ENCODE measurements at places on chromosomes 7 and 10.
A peak's percentile ranks its signal among the peaks of the same experiment; 100 is the strongest.

DNA sequence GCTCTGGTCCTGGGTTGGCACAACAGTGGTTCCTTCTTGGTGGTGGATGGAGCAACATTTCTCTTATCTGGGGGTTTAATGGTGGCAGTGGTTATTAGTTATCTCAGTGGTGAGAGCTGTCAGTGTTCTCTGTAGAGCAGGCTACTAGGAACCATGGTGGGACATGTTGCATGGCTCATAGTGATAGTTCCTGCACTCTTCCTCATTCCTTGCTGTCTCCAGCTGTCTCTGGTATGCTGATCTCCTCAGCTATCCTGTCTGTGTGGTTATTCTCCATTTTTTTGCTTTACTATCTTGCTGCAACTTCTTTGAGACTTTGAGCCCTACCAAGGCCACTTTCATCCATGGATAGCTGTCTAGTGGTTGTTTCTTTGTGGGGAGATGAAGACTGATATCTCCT, 44.0 kb downstream of the CCDC7 start:
- no peak for DNase-seq

DNA sequence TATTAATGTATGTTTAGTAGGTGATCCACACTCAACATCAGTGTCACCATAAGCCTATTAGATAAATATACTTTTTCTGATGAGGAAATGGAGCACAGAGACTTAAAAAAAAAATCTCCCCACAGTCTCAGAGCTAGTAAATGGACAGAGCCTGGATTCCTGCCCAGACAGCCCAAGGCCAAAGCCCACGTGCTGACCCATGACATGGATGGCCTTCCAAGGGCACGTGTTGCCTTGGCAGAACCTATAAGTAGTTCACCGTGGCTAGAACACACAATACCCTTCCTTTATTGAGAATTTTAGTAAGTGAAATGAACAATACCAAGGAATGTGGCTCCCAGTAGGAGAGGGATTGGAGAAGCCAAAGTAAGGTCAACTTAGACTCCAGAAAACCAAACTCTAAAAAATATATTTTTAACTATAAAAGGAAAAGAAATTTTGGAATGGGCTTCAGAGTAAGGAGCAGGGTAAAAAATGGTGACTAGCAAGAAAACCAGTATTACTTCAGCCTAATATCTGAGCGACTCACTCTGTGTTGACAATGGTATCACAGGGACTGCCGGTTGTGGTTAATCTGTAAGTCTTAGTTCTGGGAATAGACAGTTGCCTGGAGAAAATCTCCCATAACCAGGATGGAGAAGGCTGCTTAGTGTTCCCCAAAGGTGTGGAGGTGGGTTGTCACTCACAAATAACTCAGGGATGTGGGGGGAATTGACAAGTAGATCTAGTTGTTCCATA, 223.0 kb downstream of the SORCS1 start:
- DNase-seq, result no peak

- DNase-seq, result no peak
These were observed 32.4 kb downstream of the WDR86 start for GRCh38 chr7:151377406-151377805.

- DNase-seq, result no peak
These were observed 77.8 kb downstream of the CPEB3 start for GRCh38 chr10:92213049-92213448.

DNA sequence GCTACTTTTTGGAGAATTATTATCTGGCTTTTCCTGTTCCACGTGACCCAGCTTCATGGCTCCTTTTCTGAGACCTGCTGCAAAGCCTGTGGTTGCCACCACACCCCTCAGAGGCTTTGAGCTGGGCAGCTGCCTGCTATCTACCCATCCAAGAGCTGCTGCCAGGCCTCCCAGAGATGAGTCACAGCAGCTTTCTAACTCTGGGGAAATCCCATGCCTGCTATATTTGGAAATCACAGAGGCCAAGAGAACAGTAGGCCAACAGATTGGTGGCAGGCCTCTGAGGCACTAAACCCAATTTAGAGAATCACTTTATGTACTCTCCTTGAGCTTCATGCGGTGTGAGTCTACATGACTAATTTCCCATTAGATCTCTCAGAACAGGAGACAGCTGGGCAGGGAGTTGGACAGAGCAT, 35.2 kb downstream of the SGCE start:
- peak; percentile 3 for DNase-seq

DNA sequence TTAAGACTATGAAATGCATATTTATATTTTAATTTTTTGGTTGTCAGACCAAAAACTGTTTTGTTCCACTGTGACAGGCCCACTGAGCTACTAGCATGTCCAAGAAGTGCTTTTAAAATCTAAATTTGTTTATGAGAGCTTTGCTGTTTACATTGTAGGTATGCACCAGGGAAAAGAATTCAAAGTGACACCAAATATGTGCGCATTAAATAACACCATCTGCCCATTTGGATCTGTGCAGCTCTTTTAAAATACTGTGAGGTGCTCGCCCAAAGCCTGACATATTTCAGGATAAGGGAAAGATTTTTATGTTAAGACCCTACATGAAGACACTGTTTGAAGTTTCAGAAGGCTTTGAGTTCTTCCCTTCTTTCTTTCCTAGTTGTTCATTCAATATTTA, 162.9 kb downstream of the ST7 start:
- DNase-seq, result no peak

DNA sequence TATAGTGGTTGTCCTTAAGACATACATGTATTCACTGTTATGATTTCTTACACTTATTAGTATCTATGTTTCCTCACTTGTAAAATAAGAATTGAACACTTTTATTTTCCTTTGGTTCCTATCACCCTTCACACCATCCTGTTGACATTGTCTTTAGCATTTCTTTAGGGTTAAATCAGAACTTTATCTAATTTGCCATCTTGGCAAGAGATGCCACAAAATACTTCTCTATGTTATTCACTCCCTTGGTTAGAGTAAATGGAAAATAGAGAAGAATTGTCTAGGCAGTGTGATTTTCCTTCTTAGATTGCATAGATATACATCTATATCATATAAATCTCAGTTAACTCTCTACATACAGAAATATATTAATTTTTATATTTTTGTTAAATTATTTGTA, 204.7 kb downstream of the SEMA3D start:
- no peak for DNase-seq

GRCh38 chr7:56291-56913, 136.0 kb upstream of the FAM20C start:
- DNase-seq, result no peak

DNA sequence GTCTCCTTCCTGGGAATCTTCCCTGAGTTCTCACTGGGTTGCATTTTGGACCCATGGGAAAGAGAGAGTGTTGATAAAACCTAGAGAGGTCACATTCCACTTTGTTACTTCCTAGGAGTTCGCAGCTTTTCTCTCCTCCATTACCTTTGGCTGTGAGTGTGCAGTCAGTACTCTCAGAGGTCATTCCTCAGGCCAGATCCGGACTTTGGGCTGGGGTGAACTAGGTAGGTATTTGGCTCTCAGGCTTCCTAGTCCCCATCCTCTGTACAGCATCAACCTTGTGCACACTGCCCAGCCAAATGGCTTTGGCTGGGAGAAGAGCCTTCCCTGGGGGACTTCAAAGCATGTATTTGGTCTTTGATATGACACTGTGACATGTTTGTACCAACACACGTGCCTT, 508.1 kb downstream of the LRMDA start:
- no peak for DNase-seq

- DNase-seq, result no peak
These were observed 48.9 kb upstream of the PDCD4 start for GRCh38 chr10:110822712-110823311.

DNA sequence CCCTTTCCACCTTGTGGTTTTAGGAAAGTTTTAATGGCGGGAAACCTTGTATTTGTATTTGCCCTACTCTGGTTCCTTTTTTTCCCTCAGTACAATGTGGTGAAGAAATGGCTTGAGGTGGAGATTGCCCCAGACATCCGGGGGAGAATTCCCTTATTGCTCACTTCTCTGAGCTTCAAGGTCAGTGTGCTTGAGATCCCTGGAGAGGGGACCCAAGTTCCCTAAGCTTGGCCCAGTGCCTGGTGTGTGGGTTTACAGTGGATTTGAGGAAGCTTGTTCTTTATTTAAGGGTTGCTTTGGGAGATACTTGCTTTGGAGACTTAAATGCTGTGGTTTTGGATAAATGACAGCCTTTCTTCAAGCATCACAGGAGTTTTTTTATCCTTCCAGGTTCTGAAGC, 18.3 kb downstream of the CALHM2 start:
- DNase-seq, result no peak

DNA sequence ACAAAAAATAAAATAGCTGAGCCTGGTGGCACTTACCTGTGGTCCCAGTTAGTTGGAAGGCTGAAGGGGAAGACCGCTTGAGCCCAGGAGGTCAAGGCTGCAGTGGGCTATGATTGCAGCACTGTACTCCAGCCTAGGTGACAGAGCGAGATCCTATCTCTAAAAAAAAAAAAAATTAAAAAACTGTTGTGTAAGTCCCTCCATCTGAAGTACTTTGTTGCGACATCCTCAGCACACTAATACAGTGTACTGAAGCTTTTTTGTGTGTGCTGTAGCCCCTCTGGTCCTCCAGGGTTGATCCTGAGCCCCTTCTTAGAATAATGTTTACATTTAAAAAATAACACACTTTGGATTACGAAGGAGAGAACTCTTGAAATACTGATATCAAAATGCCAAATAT, 71.3 kb downstream of the PFKFB3 start:
- no peak for DNase-seq

- no peak for DNase-seq
These were observed 506 bp downstream of the CTTNBP2 start for GRCh38 chr7:117872561-117873309.

- DNase-seq, result no peak
These were observed 40.8 kb downstream of the MYL10 start for GRCh38 chr7:101588131-101588935.

Data from CD4-positive, alpha-beta T cell treated with Interleukin-6 at 100 ng/mL for 8 hours (primary cell).